ENCODE measurements at places on chromosomes 4 and X.

DNA sequence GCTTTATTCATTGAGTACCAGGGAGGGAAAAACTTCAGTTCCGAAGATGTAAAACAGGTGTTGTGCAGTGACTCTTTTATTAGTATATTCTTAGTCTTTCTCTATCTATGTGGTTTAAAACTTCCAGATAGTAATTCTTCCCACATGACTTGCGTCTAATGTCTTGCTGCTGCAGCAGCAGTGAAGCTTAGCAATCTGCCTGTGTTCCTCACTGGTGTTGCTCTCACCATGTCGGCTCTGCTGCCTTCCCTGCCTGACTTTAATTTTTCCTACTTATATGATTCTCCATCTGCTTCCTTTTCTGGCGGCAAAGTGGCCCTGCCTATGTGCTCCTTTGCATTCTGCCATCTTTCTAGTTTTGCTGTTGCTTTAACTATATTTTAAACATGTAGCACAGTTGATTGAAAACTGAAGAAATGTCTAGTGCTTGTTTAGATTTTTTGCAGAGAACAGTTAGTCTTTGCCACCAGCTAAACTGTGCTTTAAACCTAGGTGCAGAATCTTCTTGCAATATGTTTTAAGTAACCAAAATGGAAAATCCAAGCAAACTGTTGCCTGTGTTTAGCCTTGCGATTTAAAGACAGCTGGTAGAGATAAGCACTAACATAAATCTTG lies 1934.2 kb upstream of the IGFBP7 start:
- DNase-seq: no peak

GRCh38 chrX:102985192-102985591 lies 48.1 kb downstream of the RAB40AL start:
- DNase-seq: no peak

DNA sequence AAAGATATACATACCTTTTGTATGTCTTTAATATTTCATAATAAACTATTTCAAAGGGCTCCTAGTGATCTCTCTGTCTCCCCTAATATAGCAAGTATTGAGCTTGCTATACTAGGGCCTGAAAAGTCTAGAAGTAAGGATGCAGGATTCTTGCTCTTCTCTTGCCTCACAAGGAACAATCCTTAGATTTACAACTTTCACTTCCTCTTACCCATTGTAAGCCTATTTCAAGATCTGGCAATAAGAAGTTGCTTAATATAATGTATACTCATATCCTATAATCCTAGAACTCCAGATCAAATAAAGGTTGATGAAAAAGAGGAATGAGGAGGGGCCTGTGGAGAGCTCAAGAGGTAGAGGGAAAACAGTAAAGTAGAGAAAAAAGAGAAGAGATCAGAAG lies 40.8 kb upstream of the CHRDL1 start:
- no peak for DNase-seq

DNA sequence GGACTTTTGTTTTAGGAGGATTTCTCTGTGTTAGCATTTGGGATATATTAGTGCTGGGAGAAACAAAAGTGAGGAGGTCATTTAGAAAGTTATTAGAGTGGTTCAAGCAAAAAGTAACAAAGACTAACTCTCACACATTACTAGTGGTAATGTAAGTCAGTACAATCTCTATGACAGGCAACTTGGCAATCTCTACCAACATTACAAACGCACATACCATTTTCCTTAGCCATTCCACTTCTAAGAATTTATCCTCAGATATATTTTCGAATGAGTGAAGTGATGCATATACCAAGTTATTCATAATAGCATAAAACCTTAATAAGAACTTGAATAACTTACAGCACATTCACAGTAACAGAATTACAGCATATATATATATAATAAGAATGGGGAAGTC lies 146.2 kb downstream of the PRSS12 start:
- DNase-seq: no peak

DNA sequence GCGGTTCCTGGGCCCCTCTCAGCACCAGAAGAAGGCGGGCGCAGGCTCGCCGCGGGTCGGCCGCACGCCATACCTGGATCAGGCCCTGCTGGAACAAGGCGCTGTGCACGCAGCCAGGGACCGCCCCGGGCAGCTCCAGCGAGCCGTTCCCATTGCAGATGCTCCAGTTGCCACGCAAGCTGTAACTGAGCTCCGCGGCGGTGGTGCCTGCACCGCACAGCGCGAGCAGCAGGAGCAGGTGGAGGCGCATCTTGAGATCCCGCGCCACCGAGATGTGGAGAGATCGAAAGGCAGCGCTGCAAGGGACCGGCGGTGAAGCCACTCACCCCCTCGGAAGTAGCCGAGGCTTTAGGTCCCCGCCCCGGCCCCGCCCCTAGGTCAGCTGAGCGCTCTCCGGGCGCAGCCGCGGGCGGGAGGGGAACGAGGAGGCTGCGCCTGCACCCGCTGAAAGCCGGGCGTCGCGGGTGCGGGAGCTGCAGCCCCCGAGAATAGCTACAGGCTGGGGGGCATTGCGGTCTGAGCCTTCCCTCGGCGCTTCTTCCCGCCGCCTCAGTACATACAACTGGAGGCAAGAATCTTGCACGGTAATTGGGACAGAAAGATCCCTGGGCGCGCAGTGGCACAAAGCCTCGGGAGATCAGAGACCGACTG lies at the start of gene MANBA:
MANBA (minus strand) TSS at position 324 of the 651 bp plus-strand sequence; CDS start at position 250, 74 bp downstream.
- no peak for DNase-seq
